ENCODE measurements at places on chromosomes 5 and 9. TPM values are rescaled to one million over a fixed set of nuclear protein-coding genes. Genes with fewer than 3 reads are reported as not detected.

ORM2 gene
- total RNA-seq: not detected

DNA sequence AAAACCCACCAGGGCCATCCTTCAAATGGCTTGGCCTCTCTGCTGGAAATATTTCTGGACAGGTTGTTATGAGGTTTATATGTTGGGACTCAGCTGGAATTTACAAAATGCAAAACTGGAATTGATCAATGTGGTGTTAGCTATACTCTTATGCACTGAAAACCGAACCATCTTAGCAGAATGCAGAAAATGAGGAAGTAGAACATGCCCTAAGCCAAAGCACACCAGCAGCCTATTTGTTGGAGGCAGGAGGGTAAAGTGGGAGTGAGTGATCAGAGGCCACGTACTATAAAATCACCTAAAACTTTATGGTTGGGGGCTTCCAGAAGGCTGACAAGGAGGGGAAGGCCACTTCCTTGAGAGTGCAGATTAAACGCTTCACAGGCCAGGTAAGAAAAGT lies 63.6 kb upstream of the C5orf63 start:
- no peaks in the 10 kb centered on the region for H3K4me1 ChIP-seq
- H3K36me3 ChIP-seq: no peaks in the 10 kb centered on the region
- no peak overlapping the region for H3K27ac ChIP-seq
- no peak overlapping the region for H3K4me3 ChIP-seq

DNA sequence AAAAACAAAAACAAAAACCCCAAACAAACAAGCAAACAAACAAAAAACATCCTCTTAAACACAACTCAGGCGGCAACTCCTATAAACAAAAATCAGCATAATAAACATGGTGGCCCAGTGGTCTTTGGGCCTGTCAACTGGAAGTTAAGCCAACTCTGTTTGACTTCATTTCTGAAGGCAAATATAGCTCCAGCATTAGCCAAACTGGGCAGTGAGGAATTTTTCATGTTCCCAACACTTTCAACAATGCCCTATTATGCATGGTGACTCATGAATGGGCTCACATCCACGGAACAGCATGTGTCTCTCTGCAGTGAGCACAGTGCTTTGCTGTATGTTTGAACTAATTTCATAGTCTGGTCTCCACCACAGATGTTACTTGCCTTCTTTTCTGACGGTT lies 143.9 kb upstream of the STC2 start:
- H3K36me3 ChIP-seq: no peaks in the 10 kb centered on the region
- DNase-seq: no peak
- peaks cover 14% of the 10 kb centered on the region for H3K4me1 ChIP-seq
- H3K27ac ChIP-seq: no peak overlapping the region

LRRC70 gene
- 1.1 TPM for total RNA-seq

GRCh38 chr5:32711681-32712480 lies 760 bp downstream of the NPR3 start:
- no peak for DNase-seq
- peak overlapping the region; percentile 83 for H3K27ac ChIP-seq
- H3K36me3 ChIP-seq: peaks cover 8% of the 10 kb centered on the region
- H3K4me1 ChIP-seq: peaks cover 19% of the 10 kb centered on the region
- H3K27me3 ChIP-seq: peaks cover 64% of the 10 kb centered on the region

FIBCD1 gene
- total RNA-seq: 0.53 TPM

DNA sequence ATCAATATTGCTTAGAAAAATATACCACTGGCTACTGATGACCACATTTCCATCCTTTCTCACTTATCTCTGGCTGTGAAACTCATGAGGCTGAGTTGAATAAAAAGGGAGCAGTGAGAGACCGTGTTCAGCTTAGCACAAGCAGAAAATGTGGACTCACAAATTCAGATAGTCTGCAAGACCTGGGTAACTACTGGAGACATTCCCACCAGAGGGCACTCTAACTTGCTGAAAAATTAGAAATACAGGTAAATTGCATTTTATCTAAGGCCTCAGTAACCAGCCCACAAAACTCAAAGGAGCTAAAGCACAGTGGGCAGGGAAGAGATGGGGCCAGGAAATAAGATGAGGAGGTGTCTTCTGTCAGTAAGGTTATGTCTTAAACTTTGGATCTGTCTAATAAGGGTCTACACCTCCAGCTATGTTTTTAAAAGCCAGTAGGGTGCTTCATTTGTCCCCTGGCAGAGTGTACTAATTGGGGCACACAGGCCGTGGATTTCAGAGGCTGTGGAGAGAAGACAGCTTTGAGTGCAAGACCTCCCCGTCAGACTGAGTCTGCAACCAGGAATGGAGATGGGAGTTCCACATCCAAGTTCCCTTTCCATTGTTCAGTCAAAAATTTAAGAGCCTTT lies 8.7 kb upstream of the NDUFB6 start:
- H3K27ac ChIP-seq: peak overlapping the region; percentile 6
- H3K4me1 ChIP-seq: no peaks in the 10 kb centered on the region
- H3K4me3 ChIP-seq: no peak overlapping the region
- no peak for DNase-seq
- H3K36me3 ChIP-seq: no peaks in the 10 kb centered on the region

All from type B pancreatic cell (in vitro differentiated cells).